ENCODE measurements at places on chromosomes 3 and 15. TPM values are rescaled to one million over a fixed set of nuclear protein-coding genes. Genes with fewer than 3 reads are reported as not detected.

The SPINT1 gene
- 9.6 TPM for total RNA-seq

The IMPG2 gene
- total RNA-seq, result 0.06 TPM

The HRH1 gene
- total RNA-seq, result 0.46 TPM

The SMCO1 gene
- total RNA-seq, result not detected

The CERS3 gene
- total RNA-seq, result 0.15 TPM

The EPHA6 gene
- not detected for total RNA-seq

The GOLGA6B gene
- total RNA-seq, result not detected

The C2CD4B gene
- not detected for total RNA-seq

The LEKR1 gene
- 0.48 TPM for total RNA-seq

The ZNF385D gene
- not detected for total RNA-seq

The LNP1 gene
- 1.3 TPM for total RNA-seq

Measured in activated CD8-positive, alpha-beta memory T cell treated with anti-CD3 and anti-CD28 coated beads for 36 hours (primary cell).